ENCODE measurements at places on chromosomes 1 and 21. TPM values are rescaled to one million over a fixed set of nuclear protein-coding genes. Genes with fewer than 3 reads are reported as not detected.

The KCND3 gene
- total RNA-seq = not detected

The THEM5 gene
- not detected for total RNA-seq

The ITLN2 gene
- not detected for total RNA-seq

DNA sequence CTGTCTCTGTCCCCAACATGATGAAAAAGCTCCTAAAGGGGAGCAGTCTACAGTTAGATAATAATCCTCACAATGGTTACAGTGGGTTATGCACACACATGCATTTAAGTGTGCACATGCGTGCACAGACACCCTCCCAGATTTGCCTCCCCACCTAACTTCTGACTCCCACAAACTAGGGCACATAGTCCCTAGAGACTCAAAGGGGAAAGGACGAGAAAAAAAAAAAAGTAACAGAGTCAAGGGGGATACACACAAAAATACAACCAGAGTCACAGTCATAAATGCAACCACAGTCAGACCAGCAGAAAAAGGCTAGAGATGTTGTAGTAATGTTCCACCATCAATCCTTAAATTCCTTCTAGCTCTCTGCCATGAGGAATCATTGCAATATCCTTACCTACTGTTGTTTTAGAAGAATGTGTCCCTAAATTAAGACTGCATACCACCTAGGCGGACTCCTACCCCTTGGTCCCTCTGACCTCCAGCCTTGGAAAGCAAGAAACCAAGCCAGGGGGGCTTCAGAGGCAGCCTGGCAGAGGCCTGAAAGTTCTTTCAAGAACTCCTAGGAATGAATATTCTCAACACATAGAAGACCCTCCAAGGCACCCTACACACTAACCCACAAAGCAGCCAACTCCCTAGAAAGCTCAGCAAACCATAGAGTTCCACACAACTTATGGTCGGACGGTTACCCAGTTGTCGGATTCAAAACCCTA lies 1.3 kb downstream of the CRTC2 start:
- H3K27me3 ChIP-seq = no peaks in the 10 kb centered on the region
- no peak for DNase-seq
- H3K36me3 ChIP-seq = peaks cover 12% of the 10 kb centered on the region

DNA sequence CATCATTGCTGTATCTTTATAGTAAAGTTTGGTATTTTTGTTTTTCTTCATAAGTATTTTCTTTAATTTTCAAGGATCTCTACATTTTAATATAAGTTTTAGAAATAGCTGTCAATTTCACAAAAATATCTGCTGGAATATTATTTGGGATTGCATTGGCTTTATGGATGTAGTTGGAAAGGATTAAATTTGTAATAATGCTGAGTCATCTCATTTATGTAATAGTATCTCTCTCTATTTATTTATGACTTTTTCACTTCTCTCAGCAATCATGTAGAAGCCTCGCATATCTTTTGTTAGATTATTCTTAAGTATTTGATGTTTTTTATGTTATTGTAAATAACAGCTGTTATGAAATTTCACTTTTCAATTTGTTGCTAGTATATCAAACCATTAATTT lies 223.1 kb upstream of the POGK start:
- peaks cover 16% of the 10 kb centered on the region for H3K27me3 ChIP-seq
- no peak overlapping the region for H3K4me3 ChIP-seq
- H3K4me1 ChIP-seq = no peaks in the 10 kb centered on the region
- no peak for DNase-seq

DNA sequence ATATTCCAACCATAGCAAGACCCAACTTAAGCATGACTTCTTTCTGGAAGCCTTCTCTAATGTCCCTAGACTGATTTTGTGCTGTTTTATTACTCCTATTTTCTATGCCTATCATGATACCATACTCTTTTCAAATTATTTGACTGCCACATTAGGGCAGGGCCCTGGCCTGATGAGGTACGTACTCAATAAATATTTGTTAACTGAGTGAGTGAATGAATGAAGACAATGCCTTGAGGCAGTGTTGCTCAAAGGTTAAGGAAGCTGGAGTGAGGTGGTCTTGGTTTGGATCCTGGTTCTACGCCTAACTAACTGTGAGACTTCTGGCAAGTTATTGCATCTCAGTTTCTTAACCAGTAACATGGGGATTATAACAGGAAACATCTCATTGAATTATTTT lies 38.3 kb upstream of the BACH1 start:
- DNase-seq = no peak
- peaks cover 6% of the 10 kb centered on the region for H3K4me1 ChIP-seq
- no peaks in the 10 kb centered on the region for H3K27me3 ChIP-seq
- H3K4me3 ChIP-seq = no peak overlapping the region

DNA sequence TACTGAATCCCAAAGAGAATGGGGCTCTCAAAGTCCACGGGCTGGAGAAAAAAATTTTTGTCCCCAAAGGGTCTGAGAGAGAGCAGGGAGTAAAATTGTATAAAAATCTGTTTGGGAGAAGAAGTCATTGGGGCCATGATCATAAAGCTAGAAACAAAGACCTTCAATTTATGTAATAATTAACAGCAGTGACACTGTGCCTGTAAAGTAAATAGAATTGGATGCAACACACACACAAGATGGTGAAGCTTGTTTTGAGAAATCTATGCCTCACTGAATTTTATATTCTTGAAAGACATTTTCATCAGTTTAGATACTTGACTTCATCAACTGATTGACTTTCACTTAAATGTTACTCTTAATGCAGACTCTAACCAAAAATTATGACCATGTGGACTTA lies 600.5 kb upstream of the ADAMTS5 start:
- H3K27me3 ChIP-seq = no peaks in the 10 kb centered on the region
- H3K27ac ChIP-seq = no peak overlapping the region
- DNase-seq = no peak

- no peak overlapping the region for H3K27ac ChIP-seq
- H3K36me3 ChIP-seq = no peaks in the 10 kb centered on the region
- no peak overlapping the region for H3K4me3 ChIP-seq
These were observed 508.6 kb downstream of the RWDD3 start for GRCh38 chr1:95742591-95743089.

DNA sequence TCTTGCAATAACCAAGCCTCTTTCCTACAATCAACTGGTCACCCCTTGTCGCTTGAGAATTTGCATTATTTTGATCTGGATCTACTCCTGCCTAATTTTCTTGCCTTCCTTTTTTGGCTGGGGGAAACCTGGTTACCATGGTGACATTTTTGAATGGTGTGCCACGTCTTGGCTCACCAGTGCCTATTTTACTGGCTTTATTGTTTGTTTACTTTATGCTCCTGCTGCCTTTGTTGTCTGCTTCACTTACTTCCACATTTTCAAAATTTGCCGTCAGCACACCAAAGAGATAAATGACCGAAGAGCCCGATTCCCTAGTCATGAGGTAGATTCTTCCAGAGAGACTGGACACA lies 743 bp downstream of the GPR52 start:
- DNase-seq = no peak
- no peak overlapping the region for H3K4me3 ChIP-seq
- no peaks in the 10 kb centered on the region for H3K4me1 ChIP-seq

DNA sequence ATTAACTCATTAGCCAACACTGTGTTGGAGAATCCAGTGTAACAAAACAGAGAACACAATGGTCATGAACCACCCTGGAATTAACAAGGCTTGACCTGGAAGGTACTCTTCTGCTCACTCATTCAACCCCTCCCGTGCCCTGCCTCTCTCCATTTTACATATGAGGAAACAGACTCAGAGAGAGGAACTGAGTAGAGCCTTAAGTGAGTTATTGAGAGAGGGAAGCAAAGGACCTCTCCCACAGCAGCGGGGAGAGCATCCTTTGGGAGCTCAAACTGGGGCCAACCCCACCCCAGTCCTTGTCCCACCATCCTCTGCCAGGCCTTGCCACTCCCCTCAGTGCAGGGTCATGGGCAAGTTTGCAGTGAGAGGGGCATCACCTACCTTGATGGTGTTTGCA lies 1.4 kb downstream of the S100A12 start:
- H3K36me3 ChIP-seq = no peaks in the 10 kb centered on the region
- no peak overlapping the region for H3K4me3 ChIP-seq
- peaks cover 15% of the 10 kb centered on the region for H3K27me3 ChIP-seq
- DNase-seq = no peak
- no peaks in the 10 kb centered on the region for H3K4me1 ChIP-seq

All from activated naive CD4-positive, alpha-beta T cell treated with anti-CD3 and anti-CD28 coated beads for 36 hours (primary cell).